ENCODE measurements at places on chromosomes 4 and X. TPM values are rescaled to one million over a fixed set of nuclear protein-coding genes. Genes with fewer than 3 reads are reported as not detected.

DNA sequence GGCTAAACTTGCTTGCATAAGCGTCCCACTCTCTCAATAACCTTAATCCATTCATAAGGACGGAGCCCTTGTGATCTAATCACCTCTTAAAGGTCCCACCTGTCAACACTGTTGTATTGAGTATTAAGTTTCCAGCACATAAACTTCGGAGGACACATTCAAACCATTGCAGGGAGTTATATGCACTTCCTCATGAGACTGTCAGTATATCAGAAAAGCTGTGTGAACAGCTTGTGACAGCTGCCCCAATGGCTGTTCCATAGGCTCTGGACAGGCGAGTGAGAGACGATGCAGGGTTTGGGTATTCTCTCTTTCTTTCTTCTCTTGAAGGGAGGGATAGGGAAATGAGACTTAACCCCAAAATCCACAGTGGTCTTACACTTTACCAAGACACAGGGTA, 64.2 kb upstream of the RPL34 start:
- DNase-seq = no peak
- no peaks in the 10 kb centered on the region for H3K36me3 ChIP-seq
- no peak overlapping the region for H3K27ac ChIP-seq

F9 gene
- not detected for total RNA-seq

- H3K4me1 ChIP-seq = no peaks in the 10 kb centered on the region
- H3K4me3 ChIP-seq = no peak overlapping the region
- no peaks in the 10 kb centered on the region for H3K36me3 ChIP-seq
- no peak overlapping the region for H3K27ac ChIP-seq
- no peaks in the 10 kb centered on the region for H3K27me3 ChIP-seq
Measured at GRCh38 chrX:29297171-29297800, 710.0 kb downstream of the IL1RAPL1 start.

DNA sequence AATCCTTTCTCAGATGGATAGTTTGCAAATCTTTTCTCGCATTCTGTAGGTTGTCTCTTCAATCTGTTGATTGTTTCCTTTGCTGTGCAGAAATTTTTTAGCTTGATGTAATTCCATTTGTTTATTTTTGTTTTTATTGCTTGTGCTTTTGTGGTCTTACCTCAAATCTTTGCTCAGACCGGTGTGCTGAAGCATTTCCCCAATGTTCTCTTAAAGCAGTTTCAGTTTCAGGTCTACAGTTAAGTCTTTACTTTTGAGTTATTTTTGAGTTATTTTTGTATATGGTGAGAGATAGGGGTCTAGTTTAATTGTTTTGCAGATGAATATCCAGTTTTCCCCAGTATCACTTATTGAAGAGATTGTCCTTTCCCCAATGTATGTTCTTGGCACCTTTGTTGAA, 18.2 kb upstream of the SLC25A14 start:
- no peaks in the 10 kb centered on the region for H3K36me3 ChIP-seq
- no peak for DNase-seq
- no peak overlapping the region for H3K4me3 ChIP-seq
- H3K27ac ChIP-seq = no peak overlapping the region

Measured in activated CD8-positive, alpha-beta T cell treated with anti-CD3 and anti-CD28 coated beads, Interleukin-2, amount 10 ng/mL, durations not matched to agents 7 days and 5 days (primary cell).